ENCODE measurements at places on chromosomes 6 and 20.

- DNase-seq, result no peak
Observed at GRCh38 chr6:16800942-16801341, 39.7 kb upstream of the ATXN1 start.

DNA sequence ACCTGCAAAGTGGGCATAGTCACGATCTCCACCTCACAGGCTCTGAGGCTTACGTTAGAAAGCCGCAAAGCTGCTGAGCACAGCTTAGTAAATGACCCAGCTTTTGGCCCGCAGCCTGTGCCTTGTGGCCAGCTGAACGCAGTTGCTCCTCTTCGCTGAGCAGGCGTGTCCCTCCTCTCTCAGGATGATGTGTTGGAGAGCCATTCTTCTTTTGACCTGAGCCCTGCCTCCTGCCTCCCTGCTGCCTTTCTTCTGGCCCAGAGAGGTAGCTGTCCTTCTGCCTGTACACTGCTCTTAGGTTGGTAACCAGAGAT, 47.6 kb upstream of the MYL9 start:
- no peak for DNase-seq

DNA sequence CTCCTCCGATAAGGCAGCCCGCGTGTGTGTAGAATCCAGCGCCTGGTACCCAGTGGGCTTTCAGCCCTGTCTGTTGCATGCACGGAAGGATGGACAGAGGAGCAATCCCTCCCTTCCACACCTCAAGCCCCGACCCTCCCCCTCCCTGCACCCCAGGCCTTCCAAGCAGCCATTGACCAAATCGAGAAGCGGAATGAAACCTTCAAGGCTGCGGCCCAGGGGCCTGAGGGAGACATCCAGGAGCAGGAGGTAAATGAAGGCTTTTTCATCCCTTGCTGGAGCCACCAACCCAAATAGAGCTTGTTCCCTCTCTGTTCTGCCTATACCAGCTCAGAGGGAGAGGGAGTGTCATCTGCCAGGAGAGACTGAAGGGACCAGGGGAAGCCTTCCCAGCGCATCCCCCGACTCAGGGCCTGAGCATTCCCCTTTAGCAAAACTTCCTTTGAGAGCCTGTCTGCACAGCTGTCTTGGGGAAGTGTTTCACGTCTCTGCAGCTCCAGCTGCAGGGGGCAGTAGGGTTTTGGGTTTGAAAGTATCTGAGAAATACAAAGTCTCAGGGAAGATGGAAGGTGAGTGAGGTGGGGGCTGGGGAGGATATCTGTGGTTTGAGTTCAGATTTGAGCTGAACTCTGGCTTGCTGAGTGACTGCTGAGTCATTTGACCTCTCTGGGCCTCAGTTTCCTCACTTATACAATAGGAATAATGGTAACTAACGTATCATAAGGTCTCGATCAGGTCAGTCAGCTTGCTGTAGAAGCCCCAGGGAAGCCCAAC, 16.1 kb downstream of the FGD2 start:
- no peak for DNase-seq

DNA sequence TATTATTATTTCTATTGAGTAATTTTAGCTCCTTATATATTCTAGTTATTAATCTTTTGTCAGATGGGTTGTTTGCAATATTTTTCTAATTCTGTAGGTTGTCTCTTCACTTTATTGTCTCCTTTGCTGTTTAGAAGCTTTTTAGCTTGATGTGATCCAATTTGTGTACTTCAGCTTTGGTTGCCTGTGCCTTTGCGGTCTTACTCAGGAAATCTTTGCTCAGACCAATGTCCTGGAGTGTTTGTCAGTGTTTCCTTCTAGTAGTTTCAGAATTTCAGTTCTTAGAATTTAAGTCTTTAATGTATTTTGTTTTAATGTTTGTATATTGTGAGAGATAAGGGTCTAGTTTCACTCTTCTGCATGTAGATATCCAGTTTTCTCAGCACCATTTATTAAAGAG, 916.0 kb upstream of the EYS start:
- DNase-seq, result no peak

GRCh38 chr6:11868392-11868791, 89.8 kb upstream of the ADTRP start:
- DNase-seq, result no peak

GRCh38 chr6:38225766-38226165, 406.2 kb downstream of the ZFAND3 start:
- DNase-seq, result no peak

GRCh38 chr6:130912434-130912833, 85.2 kb downstream of the SMLR1 start:
- no peak for DNase-seq

- DNase-seq, result no peak
Observed at GRCh38 chr20:25623225-25623735, 534 bp downstream of the NANP start.

DNA sequence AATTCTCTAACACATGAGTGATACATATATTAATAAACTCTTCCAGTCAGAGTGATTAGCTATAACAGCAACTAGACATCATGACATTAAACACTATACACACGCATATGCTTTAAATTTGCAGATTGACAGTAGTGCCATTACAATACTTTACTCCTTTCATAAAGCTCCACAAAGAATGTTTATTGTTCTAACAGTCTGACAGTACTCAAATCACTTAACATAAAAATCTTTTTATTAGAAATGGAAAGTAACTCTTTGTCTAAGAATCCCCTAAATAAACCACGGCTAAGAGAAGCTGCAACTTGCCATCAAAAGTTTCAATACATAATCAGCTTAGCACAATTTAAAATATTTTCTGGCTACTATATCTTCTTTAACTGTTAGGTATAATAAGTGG, 24.0 kb downstream of the SNX3 start:
- no peak for DNase-seq

Measured in GM18507 (cell line).